ENCODE measurements at places on chromosomes 16 and 17.
A peak's percentile ranks its signal among the peaks of the same experiment; 100 is the strongest.

- peak; percentile 36 for DNase-seq
Observed at GRCh38 chr17:3535253-3535995, 22.2 kb downstream of the TRPV3 start.

DNA sequence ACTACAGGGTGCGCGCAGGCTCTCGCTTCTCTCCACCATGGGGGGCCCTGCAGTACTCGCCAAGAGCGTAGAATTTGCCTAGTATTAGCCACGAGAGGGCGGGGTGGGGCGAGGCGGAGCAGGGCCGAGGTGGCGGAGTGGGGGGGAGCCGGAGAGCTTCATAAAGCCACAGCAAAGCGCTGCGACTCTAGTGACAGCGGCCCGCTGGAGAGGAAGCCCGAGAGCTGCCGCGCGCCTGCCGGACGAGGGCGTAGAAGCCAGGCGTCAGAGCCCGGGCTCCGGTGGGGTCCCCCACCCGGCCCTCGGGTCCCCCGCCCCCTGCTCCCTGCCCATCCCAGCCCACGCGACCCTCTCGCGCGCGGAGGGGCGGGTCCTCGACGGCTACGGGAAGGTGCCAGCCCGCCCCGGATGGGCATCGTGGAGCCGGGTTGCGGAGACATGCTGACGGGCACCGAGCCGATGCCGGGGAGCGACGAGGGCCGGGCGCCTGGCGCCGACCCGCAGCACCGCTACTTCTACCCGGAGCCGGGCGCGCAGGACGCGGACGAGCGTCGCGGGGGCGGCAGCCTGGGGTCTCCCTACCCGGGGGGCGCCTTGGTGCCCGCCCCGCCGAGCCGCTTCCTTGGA is at the start of gene TBX21:
TSS of gene TBX21 (plus strand) at position 190 of the 627 bp plus-strand sequence. CDS start at position 409, 219 bp downstream.
- peak; percentile 77 for DNase-seq

GRCh38 chr17:45973099-45973780 is 25.8 kb upstream of the STH start:
- no peak for DNase-seq

GRCh38 chr16:6957681-6958080 is 375.0 kb upstream of the RBFOX1 start:
- DNase-seq = no peak

DNA sequence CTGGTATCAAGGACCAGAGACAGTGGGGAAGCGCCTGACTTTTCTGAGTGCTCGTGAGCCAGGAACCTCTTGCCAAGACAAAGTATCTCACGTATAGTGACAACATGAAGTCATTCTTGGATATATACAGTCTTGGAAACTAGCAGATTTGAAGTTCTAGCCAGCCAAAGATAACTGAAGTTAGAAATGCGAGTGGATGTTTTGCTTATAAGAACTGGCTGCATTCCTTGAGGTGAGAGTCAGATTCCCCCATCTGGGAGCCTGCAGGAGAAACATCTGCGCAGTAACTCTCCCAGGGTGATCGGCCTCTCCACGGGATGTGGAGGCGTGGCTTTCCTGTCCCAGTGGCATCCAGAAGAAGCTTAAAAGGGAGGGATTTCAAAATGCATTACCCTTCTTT is 89.8 kb downstream of the SHISA6 start:
- no peak for DNase-seq

- DNase-seq = no peak
Observed at GRCh38 chr17:79851461-79851817, 12.2 kb upstream of the CBX4 start.

GRCh38 chr17:41672153-41672552 is 16.5 kb upstream of the EIF1 start:
- no peak for DNase-seq

- DNase-seq = no peak
Observed at GRCh38 chr17:66965801-66966262, 1.3 kb downstream of the CACNG4 start.

DNA sequence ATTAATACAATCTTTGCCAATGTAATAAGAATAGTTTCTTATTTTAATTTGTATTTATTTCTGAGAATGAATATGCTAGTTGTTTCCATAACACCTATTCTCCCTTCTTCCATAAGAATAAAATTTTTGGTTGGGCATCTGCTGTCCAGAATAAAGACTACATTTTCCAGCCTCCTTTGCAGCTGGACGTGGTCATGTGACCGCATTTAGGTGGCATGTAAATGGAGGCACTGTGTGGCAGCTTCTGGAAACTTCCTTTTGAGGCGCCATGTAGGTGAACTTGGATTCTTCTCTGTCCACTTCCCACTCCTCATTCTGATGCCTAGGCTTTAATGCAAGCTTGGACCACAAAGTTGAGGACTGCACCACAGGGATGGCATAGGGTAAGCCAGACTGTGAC is 215.4 kb upstream of the AXIN2 start:
- no peak for DNase-seq

DNA sequence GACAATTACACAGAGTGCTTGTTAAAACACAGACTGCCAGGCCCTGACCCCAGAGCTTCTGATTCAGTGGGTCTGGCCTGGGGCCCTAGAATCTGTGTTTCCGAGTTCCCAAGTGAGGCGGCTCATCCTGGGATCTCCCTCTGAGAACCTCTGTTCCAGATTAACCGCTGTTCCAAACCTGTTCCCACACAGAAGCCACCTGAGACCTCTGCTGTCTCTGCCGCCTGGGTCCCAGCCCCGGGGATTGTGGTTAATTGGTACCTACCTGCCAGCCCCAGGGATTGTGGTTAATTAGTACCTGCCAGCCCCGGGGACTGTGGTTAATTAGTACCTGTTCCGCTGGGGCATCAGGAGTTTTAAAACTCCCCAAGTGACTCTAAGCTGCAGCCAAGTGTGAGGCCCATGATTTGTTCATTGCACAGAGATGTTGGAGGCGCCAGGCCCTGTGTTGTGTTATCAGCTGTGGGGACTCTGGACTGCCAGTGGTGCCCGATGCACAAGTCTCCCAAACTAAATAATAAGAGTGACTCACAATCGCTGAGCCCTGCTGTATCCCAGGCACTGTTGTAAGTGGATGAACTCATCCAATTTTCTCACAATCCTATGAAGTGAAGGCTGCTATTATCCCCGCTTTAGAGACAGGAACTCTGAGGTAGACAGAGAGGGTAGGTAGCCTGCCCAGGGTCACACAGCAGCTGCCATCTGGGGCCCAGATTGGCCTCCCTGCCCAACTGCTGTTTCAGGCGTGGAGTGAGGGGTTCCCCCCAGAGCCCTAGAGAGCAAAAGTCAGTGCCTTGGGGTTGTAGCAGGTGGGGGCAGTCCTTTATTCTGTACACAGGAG is 219.7 kb downstream of the IRF8 start:
- DNase-seq = no peak

DNA sequence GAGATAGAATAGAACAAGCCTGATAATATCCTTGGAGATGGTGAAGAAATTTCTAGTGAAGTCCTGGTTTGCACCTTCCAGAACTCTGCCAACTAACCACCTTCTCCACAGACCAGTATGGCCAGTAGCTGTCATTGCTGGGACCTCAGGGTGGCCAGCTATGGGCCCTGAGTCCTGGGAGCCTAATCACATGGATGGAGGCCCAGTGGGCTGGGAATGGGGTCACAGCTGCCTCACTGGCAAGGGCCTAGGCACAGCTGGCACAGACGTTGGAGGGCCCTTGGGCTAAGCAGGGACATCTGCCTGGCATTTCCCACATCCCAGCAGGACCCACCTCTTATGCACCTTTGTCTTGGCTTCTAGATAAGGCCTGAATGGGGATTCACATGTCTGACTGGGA is 7.6 kb upstream of the WNT3 start:
- no peak for DNase-seq

- no peak for DNase-seq
Observed at GRCh38 chr17:78462148-78462547, 83.7 kb downstream of the PGS1 start.

GRCh38 chr17:11932337-11932898 is 64.9 kb downstream of the ZNF18 start:
- DNase-seq = no peak

DNA sequence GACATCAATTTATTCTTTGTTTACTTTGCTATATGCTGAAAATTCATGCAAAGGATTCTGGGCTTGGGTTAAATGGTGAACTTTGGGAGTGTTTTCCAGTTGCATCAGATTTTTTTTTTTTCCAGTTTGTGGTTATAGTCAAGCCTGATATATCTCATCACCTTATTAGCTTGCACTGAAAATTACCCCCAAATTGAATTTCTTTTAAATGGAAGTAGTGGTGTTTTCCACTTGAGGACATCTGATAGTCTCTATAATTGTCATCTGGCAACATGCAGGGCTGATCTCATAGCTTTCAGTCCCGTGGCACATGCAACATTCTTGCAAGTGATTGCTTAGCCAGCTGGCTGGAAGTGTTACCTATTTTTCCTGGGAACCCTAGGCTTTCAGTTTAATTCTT is 4.7 kb upstream of the KRTAP3-1 start:
- DNase-seq = no peak

- no peak for DNase-seq
Observed at GRCh38 chr17:41768682-41769288, 17.7 kb downstream of the JUP start.

DNA sequence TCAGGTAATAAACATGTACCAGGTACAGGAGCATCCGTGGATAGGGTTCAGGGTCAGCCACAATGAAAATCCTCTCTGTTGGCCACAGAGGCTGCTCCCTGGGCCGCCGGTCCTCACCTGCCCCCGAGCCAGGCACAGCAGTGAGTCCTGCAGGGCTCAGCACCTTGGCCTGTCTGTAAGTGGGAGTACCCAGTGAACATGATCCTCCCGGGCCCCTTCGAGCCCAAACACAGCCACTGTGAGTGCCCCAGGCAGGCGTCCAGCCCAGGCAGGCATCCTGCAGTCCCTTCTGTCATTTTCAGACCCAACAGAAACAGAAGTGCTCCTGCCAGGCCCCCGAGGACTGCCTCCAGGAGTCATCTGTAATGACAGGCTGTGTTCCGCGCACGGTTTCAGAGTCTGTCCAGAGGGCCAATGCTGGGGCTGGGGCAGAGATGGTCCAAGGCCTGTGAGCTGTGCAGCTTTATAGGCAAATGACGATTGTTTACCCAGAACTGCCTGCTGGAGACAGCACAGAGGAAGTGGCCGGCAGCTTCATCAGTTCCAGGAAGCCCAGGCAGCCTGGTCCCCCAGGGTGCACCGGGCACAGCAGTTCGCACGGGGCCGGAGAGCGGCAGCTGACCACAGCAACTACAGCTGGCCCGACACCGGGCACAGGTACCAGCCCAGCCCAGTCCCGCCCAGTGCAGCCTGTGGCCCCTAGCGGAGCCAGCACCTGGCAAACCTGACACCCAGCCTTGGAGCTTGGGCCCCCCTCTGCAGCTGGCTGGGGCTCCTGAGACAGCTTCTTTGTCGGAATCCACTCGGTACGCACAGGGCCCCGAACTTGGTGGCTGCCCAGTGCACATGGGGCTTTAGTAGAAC is 13.2 kb downstream of the SLC7A5 start:
- DNase-seq = no peak

DNA sequence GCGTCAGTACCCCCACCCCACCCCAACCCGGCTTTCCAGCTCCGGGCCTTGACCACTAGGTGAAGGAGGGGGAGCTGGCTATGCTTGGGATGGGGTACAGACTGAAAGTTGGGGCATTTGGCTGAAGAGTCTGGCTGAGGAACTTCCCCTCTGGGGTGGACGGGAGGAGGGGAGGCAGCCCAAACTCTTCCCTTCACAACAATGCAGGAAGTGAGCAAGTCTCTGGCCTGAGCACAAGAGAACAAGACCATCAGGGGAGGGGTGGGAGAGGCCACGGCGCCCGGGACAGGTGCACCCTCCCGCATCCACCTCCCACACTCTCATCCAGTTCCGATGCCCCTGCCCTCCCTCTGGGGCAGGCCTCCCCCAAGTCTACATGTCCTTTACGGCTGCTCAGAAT is 5.6 kb downstream of the USH1G start:
- DNase-seq = no peak

GRCh38 chr17:19650826-19651225 is 2.3 kb downstream of the ALDH3A2 start:
- no peak for DNase-seq

GRCh38 chr17:46139432-46140210 is 53.6 kb downstream of the KANSL1 start:
- DNase-seq = no peak

GRCh38 chr16:78984324-78984723 is 616.2 kb downstream of the MAF start:
- DNase-seq = no peak

GRCh38 chr17:42908872-42909700 is 8.5 kb downstream of the G6PC1 start:
- DNase-seq = no peak

- no peak for DNase-seq
Observed at GRCh38 chr17:67833946-67834631, 8.8 kb downstream of the BPTF start.

GRCh38 chr16:47499700-47500264 is 38.7 kb downstream of the PHKB start:
- DNase-seq = no peak

GRCh38 chr17:80722661-80723060 is 178.0 kb downstream of the RPTOR start:
- DNase-seq = no peak

- DNase-seq = no peak
Observed at GRCh38 chr16:86854626-86855294, 276.4 kb downstream of the FOXL1 start.

GRCh38 chr16:17567455-17567854 is 96.7 kb upstream of the XYLT1 start:
- DNase-seq = no peak

GRCh38 chr17:33121272-33121671 is 129.6 kb downstream of the SPACA3 start:
- no peak for DNase-seq

GRCh38 chr17:68719431-68719830 is 118.3 kb upstream of the FAM20A start:
- no peak for DNase-seq

- DNase-seq = no peak
Observed at GRCh38 chr16:6861815-6862477, 470.7 kb upstream of the RBFOX1 start.

DNA sequence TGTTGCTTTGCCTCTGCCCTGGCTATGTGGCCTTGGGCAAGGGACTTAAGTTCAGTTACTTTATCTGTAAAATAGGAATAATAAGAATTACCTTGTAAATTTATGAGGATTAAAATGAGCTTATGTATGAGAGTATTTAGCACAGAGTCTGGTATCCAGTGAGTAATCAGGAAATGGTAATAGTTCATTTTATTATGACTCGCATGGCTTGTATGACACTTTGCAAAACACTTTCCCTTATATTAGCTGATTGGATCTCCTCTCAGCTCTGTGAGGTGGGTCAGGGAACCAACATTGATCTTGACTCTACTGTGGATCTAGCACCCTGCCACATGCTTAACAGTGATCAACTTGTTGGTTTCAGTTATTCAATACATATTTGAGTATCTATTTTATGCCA is 8.3 kb upstream of the CDH3 start:
- DNase-seq = no peak

- no peak for DNase-seq
Observed at GRCh38 chr17:59666235-59666634, 41.0 kb downstream of the PTRH2 start.

- DNase-seq = no peak
Observed at GRCh38 chr17:8985054-8985701, 19.7 kb upstream of the PIK3R5 start.

GRCh38 chr17:27667656-27668487 is 36.9 kb downstream of the LGALS9 start:
- no peak for DNase-seq
